ENCODE measurements at places on chromosomes 2 and 18.

GRCh38 chr2:162915858-162916257 lies 77.3 kb upstream of the KCNH7 start:
- no peak for DNase-seq

- peak; percentile 55 for DNase-seq
Observed at GRCh38 chr2:75640621-75641121, 5.9 kb upstream of the MRPL19 start.

GRCh38 chr18:52812834-52813233 lies 472.8 kb downstream of the DCC start:
- DNase-seq, result no peak

GRCh38 chr18:5584746-5585417 lies 41.1 kb upstream of the EPB41L3 start:
- DNase-seq, result no peak

DNA sequence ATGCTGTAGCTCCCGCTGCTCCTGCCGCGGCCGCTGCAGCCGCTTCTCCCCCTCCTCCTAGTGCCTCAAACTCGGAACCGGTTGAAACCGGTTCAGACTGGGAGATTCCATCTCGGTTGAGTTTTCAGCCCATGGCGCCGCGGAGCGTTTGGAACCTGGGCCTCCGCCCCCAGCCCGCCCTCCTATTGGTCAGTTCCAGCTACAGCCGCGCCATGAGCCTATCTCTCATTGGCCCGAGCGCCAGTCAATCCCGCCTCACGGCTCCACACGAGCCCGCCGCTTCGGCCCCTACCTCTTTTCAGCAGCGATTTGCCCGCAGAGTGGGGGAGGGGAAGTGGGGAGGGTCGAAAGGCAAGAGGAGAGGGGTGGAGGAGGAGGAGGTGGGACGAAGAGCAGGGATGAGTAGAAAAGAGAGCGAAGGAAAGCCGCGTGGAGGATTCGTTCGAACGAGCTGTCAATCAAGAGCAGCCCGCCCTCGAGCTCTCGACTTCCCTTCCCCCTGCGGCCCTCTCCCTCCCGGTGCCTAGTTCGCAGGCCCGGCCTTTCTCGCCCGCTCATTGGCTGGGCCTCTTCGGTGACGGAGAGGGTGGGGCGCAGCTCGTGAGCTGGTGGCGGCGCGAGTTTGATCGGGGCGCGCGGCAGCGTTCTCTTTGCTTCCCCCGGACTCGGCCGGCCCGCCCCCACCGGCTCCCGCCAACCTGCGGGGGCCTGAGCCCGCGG lies at the start of gene XPO1:
Gene XPO1, minus strand, starts transcription at position 157 of the 720 bp plus-strand sequence. CDS start 4,459 bp downstream, outside the sequence.
- peak; percentile 100 for DNase-seq

DNA sequence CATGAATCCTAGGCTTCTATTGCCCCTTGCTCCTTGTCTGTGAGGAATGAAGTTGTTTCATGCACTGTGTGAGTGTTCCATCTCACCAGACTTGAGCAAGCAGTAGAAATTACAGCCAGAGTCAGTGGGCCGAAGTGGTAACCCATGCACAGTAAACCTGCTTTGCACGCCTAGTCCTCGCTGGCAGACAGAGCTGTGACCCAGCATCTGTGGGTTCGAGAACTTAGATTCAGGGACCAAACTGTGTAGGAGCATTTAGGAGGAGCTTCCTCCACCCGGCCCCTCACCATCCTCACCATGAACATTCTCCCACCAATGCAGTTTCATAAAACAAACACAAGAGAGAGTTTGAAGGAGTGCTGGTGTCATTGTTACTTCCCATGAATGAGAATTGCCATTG lies 21.6 kb upstream of the TEX51 start:
- no peak for DNase-seq

GRCh38 chr2:197097578-197098366 lies 171.3 kb upstream of the PGAP1 start:
- no peak for DNase-seq

- no peak for DNase-seq
Observed at GRCh38 chr2:234446404-234447076, 50.3 kb downstream of the ARL4C start.

DNA sequence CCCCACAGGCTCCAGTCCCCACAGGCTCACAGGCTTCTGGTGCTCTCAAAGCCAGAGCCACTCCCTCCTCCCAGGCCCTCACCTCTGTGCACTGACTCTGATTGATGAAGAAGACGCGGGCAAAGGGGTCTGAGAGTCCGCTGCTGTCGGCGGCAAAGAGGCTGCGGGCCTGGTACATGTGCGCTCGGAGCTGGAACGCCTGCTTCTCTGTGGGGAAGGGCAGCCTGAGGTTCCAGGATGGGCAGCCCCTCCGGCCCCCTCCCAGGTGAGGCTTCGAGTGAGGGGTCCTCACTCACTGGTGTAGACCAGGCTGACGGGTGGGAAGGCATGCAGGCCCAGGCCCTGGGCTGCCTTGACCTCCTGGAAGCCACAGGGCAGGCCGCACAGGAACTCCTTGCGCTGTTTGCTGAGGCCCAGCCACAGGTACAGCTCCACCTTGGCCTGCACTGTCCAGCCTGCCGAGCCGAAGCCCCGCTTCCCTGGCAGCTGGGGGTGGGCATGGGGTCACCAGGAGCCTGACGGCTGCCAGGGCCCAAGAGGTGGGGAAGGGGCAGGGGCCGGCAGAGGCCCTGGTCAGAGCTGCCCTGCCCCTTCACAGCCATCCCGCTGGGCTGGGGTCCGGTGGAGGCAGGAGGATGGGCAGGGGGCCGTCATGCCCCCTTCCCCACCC lies 2.0 kb downstream of the OTOF start:
- no peak for DNase-seq

GRCh38 chr2:238600506-238601432 lies 174.0 kb downstream of the ASB1 start:
- DNase-seq, result no peak

DNA sequence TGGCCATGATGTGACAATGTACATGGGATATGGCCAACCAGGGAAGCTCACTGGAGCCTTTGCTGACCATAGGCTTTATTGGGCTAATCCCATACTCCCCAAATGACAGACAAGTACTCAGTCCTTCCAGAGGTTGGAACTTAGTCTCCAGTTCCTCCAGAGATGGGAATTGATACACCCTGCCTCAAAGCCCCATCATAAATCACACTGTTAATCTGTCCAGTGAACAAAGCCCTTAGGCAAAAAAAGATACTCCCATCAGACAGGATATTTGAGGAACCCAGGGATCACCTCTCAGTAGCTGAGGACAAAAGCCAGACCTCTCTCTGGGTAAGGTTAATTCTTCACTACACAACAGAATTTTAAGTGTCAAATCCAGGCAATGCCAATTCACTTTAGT lies 247.5 kb upstream of the CDH20 start:
- no peak for DNase-seq

- no peak for DNase-seq
Observed at GRCh38 chr2:205905576-205905975, 180.4 kb downstream of the INO80D start.

GRCh38 chr2:23611839-23612238 lies 226.9 kb downstream of the KLHL29 start:
- no peak for DNase-seq

DNA sequence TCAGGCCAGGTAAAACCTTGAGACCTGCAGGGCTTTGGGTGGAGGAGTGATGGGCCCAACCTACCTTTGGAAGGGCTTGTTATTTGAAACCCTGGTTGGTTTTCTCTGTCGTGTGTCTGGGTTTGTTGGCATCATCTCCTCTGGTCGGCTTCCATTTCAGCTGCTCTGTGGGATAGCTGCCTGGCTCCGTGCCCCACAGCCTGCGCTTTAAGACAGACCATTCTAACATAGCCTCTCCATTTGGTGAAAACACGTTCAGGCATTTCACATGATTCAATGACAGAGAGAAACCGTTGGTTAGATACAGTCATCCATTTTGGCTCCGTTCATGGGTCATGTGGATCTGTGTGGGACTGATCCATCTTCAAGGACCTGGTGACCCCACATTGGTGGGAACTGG lies 37.0 kb upstream of the LYPD6B start:
- DNase-seq, result no peak

DNA sequence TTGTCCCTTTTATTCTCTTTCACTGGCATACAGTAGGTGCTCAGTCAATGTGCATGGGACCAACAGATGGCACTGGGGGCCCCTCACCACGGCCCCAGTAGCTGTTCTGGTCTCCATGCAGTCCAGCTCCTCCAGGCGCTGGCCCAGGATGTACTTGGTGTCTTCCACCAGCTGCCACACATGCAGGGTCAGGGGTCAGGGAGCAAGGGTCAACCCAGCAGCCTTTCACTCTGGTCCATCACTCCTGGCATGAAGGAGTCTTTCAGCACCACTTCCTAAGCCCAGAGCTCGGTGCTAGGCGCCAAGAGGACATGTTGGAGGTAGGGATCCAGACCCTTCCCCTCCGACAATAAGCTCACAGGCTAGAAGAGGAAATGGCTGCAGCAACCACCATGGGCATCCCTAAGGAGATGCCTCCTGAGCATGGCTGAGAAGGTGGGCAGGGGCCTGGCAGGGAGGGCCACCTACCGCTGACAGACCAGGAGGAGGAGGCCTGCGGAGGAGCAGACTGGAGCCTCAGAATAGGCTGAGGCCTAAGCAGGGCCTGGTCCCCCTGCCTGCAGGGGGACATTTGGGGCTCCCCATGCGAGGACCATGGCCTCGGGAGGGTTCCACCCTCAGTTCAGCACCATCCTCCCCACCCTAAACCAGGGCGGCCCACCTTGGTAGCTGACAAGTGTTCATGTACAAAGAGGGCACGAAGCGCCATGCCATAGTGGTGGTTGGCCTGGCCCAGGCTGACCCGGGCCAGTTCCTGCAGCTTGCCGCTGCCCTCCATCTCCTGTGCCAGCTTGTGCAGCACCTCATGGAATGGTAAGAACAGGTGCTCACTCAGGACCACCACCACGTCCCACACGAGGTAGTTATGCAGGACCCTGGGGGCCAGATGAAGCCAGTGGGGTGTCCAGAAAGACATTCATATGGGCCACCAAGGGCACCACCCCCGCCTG lies 10.2 kb downstream of the ALPG start:
- DNase-seq, result no peak

GRCh38 chr2:207167099-207167923 lies 1.6 kb upstream of the KLF7 start:
- DNase-seq, result no peak

DNA sequence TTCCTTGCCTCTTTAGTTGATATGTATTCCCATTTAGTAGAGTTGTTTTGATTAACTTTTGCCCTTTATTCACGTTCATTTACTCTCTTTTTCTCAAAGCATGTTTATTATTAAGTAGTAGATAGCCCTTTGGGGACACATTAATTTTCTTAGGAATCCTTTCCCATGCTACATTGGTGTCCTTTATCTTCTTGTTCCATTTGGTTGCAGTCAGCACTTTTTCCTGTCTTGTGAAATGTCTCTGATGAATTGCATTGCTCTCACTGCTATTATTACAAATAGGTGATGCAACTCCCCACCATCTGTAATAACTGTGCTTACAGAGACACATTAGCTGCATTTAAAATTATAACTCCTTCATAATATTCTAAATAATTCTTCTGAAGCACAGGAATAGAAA lies 428.5 kb upstream of the CNTNAP5 start:
- no peak for DNase-seq

DNA sequence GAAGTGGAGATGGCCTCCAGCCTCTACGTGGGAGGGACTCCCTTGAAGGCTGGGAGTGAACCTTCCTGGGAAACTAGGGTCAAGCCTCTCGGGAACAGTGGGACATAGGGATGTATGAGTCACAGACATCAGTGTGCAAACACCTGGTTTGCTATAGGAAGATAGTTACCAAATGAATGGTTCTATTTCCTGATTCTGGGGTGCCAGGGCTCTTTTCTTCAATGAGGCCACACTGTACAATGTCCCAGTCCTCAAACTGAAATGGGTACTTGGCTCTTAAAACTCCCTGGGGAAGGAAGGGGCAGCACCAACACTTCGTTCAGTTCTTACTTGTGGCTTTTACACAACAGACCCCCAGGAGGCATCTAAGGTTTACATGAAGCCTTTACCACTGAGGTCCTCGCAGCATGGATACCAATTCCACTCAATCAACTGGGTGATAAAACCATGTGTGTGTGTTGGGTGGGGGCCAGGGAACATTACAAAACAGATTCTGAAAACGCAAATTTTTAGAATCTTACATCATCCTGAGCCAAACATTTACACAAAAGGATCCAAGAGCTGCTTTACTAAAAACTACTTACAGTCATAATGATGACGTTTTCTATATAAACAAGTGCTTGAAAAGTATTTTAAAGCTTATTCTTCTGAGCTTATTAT lies 10.4 kb downstream of the ERFE start:
- DNase-seq, result peak; percentile 73

GRCh38 chr2:72395096-72395495 lies 247.4 kb upstream of the CYP26B1 start:
- DNase-seq, result no peak

DNA sequence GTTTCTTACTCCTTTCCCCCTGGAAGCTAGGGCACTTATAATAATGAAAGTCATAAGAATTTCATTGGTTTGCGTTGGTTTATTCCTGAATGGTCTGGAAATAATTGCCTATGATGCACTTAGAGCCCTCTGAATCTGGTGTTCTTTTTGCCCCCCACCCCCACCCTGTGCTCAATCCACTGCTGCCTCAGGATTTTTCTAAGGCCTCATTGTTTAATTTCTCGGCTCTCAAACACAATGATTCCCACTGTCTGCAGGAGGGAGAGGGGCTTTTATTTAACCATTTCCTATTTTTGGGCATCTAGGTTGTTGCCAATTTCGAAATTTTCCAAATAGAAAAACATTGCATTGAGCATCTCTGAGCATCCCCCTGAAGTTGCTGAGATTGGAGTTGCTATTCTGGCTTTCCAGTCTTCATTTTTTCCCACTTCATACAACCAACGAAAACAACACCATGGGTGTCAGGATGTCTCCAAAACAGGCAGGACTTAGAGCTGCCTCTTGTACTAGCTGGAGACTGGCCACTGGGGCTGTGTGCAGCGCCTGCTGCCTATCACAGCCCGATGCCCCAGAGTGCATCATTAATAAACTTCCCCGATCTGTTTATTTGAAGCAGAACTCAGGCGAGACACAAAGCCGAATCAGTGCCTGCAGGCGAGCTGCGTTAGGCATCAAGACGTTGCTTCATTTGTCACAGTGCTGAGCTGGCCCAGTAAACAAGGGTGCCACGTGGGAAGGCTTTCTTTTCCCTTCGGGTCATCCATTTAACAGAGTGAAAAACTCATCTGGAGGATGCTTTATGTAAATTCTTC lies 1.8 kb upstream of the PCARE start:
- no peak for DNase-seq

DNA sequence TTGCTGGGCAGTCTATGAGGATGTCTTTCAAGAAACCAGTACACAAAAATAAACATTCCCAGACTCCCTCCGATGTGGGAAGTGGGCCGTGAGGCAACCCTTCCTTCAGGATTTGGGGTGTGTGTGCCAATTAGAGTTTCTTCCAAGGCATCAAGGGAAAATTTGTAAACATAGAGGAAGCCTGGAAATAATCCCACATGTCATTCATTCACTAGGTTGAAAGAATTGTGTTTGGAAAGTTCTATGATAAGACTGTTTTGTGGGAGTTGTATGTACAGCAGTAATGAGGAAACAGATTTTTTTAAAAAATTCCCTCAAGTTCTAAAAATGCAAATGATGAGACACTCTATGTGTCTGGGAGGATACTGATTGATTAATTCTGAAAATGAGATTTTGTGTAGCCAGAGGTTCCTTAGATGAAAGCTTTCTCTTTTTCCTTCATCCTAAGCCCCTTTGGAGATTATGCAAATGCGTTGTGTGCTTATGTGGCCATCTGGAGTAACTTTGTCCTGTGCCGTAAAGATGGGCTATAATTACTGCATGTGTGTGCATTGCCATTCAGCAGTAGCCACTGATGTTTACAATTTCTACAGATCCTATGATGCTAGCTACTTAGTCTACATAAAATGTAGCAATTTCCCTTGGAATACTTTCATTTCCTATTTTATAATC lies 107.8 kb upstream of the TPO start:
- DNase-seq, result no peak

- DNase-seq, result no peak
Observed at GRCh38 chr2:74576863-74577229, 22.3 kb downstream of the DOK1 start.
